Germinal center (tissue), 1 donor: ENCODE measurements at places on chromosomes 11 and 22.

GRCh38 chr22:36154423-36154945 is 6.1 kb downstream of the APOL3 start:
- no peak for DNase-seq

DNA sequence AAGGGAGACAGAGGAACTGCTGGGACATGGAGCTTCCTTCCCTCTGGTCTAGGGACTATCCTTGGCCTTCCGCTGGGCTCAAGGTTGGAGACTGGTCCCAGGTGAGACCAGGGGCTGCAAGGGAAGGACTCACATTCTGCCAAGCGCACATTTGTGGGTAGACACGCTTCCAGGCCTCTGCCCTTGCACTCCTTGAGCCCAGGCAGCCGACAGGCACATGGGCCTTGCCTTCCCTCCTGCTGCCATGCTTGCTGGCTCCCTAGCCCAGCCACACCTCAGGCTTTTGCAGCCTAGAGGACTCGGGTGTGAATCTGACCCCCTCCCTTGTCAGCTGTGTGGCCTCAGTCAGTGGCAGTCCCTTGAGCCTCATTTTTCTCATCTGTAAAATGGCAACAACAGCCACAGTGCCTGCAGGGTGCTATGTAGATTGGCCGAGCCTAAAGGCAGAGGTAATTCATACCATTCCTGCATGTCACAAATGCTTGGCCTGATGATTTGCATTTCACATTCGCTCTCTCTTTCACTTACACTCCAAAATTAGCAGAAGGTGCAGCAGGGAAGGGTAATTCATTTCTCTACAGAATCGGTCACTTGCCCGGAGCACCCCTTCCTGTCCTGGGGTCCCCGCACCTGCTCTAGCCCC is 57.6 kb upstream of the NECTIN1 start:
- DNase-seq, result no peak

DNA sequence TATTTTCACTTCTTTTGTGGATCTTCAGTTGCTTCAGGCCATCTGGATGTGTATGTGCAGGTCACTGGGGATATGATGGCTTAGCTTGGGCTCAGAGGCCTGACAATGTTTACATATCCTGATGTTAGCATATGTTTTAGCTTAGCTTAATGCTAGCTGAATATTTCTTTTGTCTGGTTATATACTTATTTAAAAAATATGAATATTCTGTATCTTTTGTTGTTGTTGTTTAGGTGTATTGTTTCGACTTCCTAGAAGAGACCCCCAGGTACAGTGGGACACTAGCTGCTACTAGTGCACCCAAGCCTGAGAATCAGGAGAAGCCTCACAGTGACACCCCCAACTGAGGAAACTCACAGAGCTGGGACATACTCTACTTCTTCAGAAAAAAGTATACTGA is at the start of gene KDM4E:
TSS of gene KDM4E (plus strand) at position 301 of the 400 bp plus-strand sequence. CDS start 300 bp downstream, outside the sequence.
- DNase-seq, result no peak

GRCh38 chr22:48071828-48072227 is 1309.4 kb downstream of the TBC1D22A start:
- no peak for DNase-seq
